Naive thymus-derived CD4-positive, alpha-beta T cell (primary cell): ENCODE measurements at places on chromosomes 11 and 22. TPM values are rescaled to one million over a fixed set of nuclear protein-coding genes. Genes with fewer than 3 reads are reported as not detected.
A peak's percentile ranks its signal among the peaks of the same experiment; 100 is the strongest.

NXPE2 gene
- not detected for total RNA-seq

APOL5 gene
- total RNA-seq = not detected

IGSF22 gene
- 0.31 and 1.5 TPM in 2 replicates for total RNA-seq

FXYD2 gene
- total RNA-seq = 3.1 TPM in 2 replicates

JAML gene
- total RNA-seq = 118 TPM

OR10D3 gene
- total RNA-seq = not detected

GRCh38 chr11:62923601-62924411 lies 2.6 kb upstream of the CHRM1 start:
- DNase-seq = no peak

GRCh38 chr11:60230681-60231080 lies 12.3 kb downstream of the MS4A4E start:
- no peak for DNase-seq

GRCh38 chr11:15127341-15127740 lies 12.6 kb downstream of the INSC start:
- DNase-seq = no peak

GRCh38 chr11:127926721-127927120 lies 660.6 kb downstream of the ETS1 start:
- no peak for DNase-seq

DNA sequence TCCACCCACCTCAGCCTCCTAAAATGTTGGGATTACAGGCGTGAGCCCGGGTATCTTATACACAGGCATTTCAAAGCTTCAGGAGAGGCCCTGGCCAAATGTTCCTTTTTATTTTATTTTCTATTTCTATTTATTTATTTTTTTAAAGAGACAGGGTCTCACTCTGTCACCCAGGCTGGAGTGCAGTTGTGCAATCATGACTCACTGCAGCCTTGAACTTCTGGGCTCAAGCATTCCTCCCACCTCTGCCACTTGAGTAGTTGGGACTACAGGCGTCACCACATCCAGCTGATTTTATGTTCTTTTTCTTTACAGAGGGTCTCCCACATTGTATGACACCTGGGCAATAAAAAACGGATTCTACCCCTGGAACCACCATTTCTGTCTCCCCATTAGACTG lies 71.2 kb downstream of the FBXO7 start:
- DNase-seq = no peak

- DNase-seq = no peak
Observed at GRCh38 chr11:122342089-122342744, 226.2 kb upstream of the BLID start.

DNA sequence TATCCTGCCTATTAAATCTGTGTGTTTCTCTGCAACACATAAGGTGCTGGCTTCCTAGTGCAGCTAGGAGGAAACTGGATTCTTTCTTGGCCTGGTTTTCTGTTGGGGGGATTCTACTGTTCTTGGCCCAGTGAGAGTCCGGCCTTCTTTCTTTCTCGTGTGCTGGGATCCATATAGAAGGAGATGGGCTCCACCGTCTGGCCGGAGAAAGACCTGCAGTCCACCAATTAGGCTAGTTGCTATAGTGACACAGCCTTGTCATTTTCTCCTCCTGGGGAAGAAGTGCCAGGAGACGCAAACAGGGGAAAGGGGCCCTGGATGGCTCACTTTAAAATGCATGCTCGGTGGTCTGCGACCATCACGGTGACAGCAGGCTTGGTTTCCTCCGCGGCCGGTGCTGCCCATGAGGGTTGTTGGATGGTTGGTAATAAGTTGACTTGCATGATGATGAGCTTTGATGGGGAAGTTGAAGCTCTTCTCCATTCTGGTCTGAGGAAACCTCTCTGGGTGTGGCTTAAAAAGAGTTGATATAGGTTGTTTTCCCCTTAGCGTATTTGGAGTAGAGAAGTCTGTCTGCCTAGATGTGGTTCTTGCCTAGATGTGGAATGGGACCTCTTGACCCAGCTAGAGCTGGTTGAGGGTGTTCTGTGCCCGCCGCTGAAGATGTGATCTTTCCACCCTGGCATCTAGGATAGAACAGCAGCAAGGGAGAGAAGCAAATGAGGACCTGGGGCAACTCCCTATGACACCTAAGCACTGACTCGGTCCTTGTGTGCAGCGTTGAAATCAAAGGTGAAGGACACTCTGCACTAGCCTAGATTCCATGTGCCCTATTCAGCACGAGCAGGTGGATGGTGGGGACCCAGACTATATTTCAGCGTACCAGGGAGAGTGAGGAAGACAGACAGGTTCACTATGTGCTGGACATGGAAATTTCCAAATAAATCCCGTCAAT lies 1335.0 kb downstream of the BRD1 start:
- no peak for DNase-seq

GRCh38 chr22:41367039-41367679 lies 14.6 kb upstream of the TEF start:
- peak; percentile 31 for DNase-seq
